ENCODE measurements at places on chromosomes 2 and 18.

GRCh38 chr18:2976218-2977132, 36.5 kb downstream of the LPIN2 start:
- no peak for DNase-seq

DNA sequence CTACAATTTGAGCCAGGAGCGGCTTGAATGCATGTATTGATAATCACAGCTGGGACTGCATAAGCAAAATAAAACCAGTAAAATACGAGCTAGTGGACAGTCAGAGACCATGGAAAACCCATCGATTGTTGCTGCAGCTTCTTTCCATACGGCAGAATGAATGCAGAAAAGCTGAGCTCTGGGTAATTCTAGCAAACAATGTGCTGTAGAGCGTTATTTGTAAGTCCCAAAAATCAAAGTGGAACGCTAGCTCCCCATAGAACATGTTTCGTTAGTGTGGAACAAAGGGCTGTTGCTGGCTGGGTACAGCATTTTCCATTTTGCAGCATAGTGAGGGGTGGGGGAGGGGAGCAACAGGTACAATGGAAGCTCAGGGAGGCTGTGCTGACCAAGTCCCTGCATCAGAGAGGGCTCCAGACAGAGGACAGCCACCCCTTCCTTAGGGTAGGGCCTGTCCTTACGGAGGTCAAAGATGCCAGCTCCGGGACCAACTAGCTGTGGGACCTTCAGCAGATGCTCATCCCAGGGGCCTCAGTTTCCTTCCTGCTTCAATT, 74.1 kb downstream of the BOD1L2 start:
- no peak for DNase-seq

GRCh38 chr2:118442996-118443553, 354.8 kb downstream of the INSIG2 start:
- no peak for DNase-seq

GRCh38 chr18:50825621-50826020, 5.8 kb upstream of the MRO start:
- DNase-seq: no peak

DNA sequence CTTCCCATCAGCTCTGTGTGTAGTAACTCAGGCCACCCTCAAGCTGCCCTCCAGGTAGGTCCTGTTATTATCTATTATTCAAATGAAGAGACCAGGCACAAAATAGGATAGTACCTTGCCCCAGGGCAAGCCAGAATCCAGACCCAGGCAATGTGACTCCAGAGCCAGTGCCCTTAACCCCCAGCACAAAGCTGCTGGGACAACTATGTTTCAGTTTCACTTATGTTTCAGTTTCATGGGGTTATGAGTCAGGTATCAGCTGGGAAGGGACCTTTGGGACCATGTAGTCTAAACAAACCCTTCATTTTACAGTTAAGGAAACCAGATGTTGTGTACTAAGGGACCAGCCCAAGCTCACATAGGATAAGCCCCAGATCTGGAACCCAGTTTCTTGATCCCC, 10.0 kb downstream of the HK2 start:
- DNase-seq: no peak

- DNase-seq: no peak
Observed at GRCh38 chr2:211349031-211349430, 792.6 kb downstream of the CPS1 start.

GRCh38 chr2:19478409-19478808, 120.0 kb upstream of the OSR1 start:
- DNase-seq: no peak

- no peak for DNase-seq
Observed at GRCh38 chr2:160784034-160784433, 290.4 kb upstream of the RBMS1 start.

DNA sequence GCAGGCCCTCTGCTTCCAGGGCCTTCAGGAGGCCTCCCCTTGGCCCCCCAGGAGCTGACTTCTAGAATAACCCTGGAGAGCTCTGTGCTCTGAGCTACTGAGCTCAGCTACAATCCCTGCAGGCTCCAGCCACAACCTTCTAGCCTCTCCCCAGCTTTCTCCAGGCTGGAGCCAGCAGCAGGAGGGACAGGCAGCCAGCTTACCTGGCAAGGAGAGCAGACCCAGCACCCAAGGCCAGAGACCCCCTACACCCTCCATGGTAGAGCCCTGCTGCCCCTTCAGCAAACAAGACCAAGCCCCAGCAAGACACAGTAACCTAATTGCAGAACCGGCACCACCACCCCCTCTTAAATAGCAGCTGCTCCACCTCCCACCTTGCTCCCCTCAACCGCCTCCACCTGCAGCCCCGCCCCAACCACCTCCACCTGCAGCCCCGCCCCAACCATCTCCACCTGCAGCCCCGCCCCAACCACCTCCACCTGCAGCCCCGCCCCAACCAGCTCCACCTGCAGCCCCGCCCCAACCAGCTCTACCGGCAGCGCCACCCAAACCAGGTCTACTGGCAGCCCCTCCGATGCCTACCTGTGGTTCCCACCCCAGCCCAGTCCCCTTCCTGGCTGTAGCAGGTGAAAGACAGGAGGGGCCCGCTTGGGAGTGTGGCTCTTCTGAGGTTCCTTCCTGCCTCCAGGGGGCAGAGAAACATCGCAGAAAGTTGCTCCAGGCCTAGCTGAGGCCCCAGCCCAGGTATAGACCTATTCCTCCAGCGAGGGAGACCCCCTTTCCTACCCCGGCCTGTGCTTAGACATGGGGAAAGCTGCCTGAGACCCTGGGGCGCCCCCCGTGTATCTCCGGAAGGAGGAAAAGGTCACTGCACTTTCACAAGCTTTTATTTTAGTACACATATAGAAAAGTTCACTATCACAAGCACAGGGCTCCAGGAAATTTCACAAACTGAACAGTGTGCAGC, at the start of gene ASTL:
Gene ASTL, minus strand, starts transcription at position 324 of the 967 bp plus-strand sequence. Its CDS starts 66 bp downstream, at position 258.
- DNase-seq: no peak

DNA sequence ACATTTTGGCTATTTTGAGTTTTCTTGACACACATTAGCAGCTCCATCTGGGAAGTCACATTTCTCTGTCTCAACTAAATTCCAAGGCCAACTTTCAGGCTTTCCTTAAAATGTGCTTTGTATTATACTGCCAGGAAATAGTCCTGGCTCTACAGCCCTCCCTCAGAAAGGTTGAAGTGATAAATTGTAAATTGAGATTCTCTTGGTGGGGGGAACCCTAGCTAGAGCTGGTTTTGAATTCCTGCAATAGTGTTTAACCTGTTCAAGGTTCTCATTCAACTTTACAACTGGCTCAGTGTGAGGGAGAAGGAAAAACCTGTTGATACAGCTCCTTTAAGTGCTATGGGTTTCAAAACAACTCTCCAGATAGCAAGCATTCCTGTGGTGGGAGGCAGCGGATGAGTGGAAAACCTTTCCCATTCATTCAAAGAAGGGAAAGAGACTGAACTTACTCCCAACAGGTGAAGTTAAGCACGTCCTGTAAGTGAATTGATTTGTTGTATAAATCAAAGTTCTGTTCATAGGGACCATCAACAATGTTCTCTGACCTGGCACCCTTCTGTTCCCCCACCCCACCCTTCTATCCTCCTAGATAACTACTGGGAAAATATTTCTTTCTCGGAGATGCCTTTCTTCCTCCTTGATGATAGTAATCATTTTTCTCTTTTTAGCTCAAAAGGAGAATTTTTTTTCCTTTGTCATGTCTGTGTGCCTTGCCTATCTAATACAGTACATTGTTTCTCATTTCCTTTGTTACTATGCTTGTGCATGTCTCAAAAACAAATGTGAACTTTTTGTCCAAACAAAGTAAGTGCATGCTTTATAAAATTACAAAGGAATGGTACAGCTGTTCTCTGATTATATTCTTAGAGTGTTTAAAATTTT, 44.2 kb upstream of the SLC39A10 start:
- DNase-seq: no peak

DNA sequence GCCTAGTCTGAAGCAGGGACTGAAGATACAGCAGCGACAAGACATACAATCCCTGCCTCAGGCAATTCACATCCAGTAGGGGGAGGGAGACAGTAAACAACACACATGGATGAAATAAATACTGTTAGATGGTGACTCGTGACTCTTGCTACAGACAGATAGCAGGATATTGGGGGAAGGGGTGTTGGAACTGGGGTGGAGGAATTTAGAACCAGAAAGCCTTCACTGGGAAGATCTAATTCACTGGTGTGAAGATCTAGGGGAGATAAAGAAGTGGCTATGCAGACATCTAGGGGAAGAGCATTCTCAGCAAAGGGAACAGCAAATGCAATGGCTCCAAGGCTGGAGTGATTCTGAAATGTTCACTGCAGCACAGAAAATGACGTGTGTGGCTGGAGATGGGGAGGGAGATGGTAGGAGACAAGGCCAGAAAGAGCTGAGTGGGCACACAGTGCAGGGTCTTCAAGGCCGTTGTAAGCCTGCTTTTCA, 52.6 kb upstream of the TMEM163 start:
- no peak for DNase-seq

- DNase-seq: no peak
Observed at GRCh38 chr2:101089942-101090799, 61.0 kb downstream of the TBC1D8 start.
